Naive thymus-derived CD4-positive, alpha-beta T cell (primary cell): ENCODE measurements at places on chromosomes 5 and 9. TPM values are rescaled to one million over a fixed set of nuclear protein-coding genes. Genes with fewer than 3 reads are reported as not detected.

- no peaks in the 10 kb centered on the region for H3K27me3 ChIP-seq
- no peak overlapping the region for H3K4me3 ChIP-seq
- no peak for DNase-seq
- H3K4me1 ChIP-seq = no peaks in the 10 kb centered on the region
- H3K36me3 ChIP-seq = no peaks in the 10 kb centered on the region
Observed at GRCh38 chr9:134127616-134128015, 8.3 kb upstream of the WDR5 start.

DNA sequence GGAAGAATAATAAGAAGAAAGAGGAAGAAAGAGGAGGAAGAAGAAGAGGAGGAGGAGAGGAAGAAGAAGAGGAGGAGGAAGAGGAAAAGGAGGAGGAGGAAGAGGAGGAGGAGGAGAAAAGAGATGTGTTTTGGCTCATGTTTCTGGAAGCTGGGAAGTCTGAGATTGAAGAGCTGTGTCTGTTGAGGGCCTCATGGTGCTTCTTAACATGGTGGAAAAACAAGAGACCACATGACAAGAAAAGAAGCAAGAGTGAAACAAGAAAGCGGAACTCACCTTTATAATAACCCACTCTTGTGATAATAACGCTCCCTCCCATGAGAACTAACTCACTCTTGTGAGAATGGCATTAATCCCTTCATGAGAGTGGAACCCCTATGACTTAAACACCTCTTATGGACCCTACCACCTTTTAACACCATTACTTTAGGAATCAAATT, 36.1 kb upstream of the RANBP6 start:
- no peak overlapping the region for H3K4me3 ChIP-seq
- DNase-seq = no peak
- H3K36me3 ChIP-seq = no peaks in the 10 kb centered on the region
- no peaks in the 10 kb centered on the region for H3K4me1 ChIP-seq
- no peak overlapping the region for H3K27ac ChIP-seq

DNA sequence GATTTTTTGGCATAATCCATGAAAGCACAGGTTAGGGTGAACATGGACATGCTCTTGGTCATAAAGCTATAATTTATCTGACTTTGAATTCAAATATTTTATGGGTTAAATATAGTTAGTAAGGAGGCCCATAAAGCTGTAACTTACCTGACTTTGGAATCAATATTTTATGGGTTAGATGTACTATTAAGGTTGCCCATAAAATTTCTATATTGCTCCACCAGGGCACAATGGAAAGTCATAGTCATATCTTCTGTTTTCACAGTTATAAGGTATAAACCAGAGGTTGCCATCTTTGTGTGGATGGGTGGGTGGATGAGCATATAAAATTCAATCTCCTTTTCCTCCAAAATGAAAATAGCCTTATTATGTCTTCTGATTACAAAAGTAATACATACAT, 120.5 kb upstream of the ADAMTSL1 start:
- no peak for DNase-seq
- H3K4me3 ChIP-seq = no peak overlapping the region
- no peak overlapping the region for H3K27ac ChIP-seq
- H3K4me1 ChIP-seq = no peaks in the 10 kb centered on the region
- H3K36me3 ChIP-seq = no peaks in the 10 kb centered on the region

GRCh38 chr9:102986425-102986824, 8.7 kb upstream of the CYLC2 start:
- no peaks in the 10 kb centered on the region for H3K27me3 ChIP-seq
- H3K36me3 ChIP-seq = no peaks in the 10 kb centered on the region
- no peak for DNase-seq
- no peaks in the 10 kb centered on the region for H3K4me1 ChIP-seq
- no peak overlapping the region for H3K27ac ChIP-seq

The CEL gene
- total RNA-seq = 2.0 and 2.3 TPM in 2 replicates

The CAVIN4 gene
- total RNA-seq = 0.13 TPM

The C9orf50 gene
- not detected for total RNA-seq
